ENCODE measurements at places on chromosomes 4 and X.

- no peak for DNase-seq
Observed at GRCh38 chr4:168877511-168878491, 132.3 kb downstream of the CBR4 start.

- no peak for DNase-seq
Observed at GRCh38 chr4:117434424-117434823, 349.0 kb upstream of the TRAM1L1 start.

DNA sequence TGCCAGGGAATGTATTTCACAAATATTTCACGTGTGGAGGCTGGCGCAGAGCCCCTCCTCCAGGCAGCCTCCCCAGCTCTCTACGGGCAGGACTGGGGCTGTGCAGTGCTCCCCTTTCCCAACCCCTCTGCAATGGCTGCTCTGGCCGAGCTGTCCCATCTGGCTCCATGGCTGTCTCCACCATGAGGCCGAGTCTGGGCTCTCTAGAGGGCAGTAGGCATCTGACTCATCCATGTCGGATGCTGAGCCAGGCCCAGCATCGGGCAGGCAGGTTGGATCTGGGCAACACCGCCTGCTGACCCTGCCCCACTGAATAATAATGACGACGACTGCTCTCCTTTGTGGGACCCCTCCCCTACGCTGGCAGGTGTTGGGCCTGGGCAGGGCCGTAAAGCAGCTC lies 11.0 kb upstream of the SH3TC1 start:
- no peak for DNase-seq

- no peak for DNase-seq
Observed at GRCh38 chr4:37537484-37537883, 148.7 kb downstream of the RELL1 start.

DNA sequence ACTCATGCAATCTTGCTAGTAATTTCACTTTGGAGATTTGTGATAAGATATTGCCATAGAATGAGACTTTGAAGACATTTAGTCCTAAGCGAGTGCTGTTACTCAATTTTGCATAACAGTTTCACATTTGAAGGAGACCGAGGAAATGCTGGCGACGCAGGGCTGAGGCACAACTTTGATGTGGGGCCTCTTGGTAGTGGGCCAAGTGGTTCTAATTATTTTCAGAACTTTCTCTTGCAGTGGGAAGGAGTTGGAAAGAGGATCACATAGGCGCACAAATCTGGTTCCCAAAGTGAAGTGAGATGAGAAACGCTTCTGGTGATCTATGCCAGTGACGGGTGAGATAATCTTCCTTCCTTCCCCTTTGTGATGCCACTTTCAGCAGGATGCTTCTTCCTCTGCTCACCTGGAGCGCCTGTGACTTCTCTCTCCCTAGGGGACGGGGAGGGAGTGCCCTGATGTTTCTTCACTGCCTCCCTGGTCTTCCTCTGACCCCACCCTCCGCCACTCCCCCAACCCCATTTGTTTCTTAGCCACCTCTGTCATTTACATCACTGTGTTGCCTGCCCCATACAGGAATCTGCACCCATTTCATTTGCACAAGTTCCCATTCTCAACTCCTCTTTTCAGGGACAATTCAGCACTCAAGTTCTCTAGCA lies 138.9 kb upstream of the MID1 start:
- no peak for DNase-seq

GRCh38 chr4:47065051-47065481 lies 33.7 kb downstream of the GABRB1 start:
- DNase-seq = no peak
